Skin of body (tissue), 3 donors: ENCODE measurements at places on chromosomes 4 and X. TPM values are rescaled to one million over a fixed set of nuclear protein-coding genes. Genes with fewer than 3 reads are reported as not detected.

CLTRN gene
- total RNA-seq = 0.69 TPM

CHRDL1 gene
- total RNA-seq = 13.4 TPM

OCRL gene
- 14.8 TPM for total RNA-seq

FGF16 gene
- 0.49 TPM for total RNA-seq

TAF9B gene
- total RNA-seq = 22.4 TPM

RBM47 gene
- 16.3 TPM for total RNA-seq

SAGE1 gene
- total RNA-seq = not detected

TEX11 gene
- not detected for total RNA-seq

GAB3 gene
- 4.5 TPM for total RNA-seq

YY2 gene
- total RNA-seq = 2.5 TPM

ENAM gene
- total RNA-seq = 0.69 TPM

DNA sequence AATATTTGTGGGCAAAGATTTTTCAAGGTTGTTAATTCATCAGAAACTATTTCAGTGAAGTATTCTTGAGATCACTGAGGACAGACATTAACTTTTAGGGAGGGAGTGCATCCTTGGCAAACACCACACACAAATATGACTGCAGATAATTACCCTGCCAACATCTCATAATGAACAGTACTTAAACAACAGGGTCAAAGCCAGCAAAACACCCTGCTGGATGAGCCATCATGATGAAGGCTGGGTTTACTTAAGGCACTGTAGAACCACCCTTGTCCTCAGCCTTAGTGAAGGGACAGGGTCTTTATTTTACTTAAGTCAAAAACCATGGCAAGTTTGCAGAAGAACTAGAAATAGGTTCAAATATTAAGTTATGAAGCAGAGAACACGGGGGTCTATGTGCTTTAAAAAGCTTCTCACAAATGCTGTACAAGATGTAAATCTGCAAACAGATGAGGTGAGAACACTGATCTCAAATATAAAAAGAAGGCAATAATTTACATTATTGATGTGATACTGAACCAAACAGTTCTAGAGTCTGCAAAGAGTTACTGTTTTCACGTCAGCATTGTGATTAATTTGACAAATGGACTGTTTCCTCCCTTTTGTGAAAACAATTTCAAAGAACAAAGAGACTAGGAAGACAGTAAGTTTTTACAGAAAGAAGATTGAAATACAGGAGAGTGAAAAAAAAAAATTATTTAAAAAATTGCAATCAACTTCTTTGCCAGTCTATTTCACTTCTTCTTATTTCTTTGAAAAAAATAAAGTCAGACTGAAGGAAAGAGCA is 28.2 kb downstream of the TAPT1 start:
- no peak for DNase-seq

- no peak for DNase-seq
Observed at GRCh38 chrX:149831473-149831872, 49.5 kb upstream of the MAGEA8 start.

- DNase-seq = no peak
Observed at GRCh38 chrX:42422961-42423360, 355.0 kb downstream of the PPP1R2C start.

DNA sequence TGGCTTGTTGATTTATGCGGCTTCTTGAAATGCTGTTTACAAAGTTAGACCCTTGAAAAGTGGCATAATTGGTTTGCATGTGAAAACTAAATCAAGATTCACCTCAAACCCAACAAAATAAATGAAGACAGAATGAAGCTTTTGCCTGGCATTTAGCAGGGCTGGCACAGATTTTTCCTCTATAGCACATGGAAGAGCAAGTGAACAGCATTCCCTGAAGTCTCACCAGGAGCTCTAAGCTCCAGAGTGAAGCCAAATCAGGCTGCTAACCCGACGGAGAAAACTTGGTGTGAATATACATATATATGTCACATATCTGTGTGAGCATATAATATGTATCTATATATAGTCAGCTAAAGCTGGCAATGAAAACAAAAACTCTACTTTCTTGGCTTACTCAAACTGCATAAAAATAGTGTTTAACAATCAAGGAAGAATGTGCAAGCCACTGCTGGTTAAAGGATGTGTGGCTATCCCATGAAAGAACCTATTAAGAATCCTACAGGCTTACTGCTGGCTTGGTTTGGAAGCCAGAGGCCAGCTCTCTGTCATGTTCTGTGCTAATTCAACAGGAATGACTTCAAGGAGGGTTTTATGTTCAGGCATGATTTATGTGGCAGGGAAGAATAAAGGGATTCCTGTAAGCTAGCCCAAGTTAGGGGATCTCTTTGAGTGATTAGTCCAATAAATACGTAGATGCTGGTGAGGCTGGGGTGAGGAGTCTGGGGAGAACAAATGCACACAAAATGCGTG is 69.9 kb downstream of the MFAP3L start:
- DNase-seq = no peak

DNA sequence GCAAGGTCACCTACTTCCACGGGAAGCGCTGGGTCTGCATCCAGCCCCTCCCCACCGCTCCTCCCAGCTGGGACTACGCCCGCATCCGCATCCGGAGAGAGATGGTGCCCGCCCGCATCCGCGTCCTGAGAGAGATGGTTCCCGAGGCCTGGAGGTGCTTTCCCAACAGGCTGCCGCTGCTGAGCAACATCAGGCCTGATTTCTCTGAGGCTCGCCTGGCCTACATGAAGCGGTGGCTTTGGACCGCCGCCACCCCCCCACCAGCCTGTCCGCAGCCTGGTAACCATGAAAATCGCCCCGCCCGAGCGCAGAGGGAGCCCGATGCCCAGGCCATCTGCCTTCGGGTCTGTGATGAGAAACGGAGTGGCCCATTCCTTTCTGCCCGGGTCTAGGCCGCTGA is 18.1 kb downstream of the CLTRN start:
- no peak for DNase-seq

GRCh38 chrX:790041-790506 is 159.5 kb downstream of the SHOX start:
- DNase-seq = no peak

GRCh38 chrX:107936434-107936730 is 45.8 kb downstream of the TEX13B start:
- DNase-seq = no peak

DNA sequence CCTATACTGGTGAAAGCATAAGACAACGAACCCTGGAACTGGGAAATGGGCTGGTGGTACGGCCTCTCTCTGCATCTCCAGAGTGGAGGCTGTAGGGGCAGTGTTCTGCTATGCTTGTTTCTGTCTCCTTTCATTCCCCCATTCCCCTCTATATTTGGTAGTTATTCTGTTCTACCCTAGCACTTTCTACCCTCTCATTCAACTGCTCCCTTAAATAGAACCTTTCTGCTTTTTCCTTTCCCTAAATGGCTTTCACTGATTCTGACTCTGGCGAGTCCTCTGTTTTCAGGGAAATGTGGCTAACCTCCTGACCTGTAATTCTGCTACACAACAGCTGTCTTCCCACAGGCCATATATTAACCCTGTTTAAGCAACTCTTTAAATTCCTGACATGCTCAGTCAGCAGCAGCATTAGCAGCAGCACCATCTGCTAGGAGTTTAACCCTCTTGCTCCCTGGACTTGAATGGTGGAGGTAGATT is 94.2 kb downstream of the CXCL13 start:
- peak; percentile 48 for DNase-seq

DNA sequence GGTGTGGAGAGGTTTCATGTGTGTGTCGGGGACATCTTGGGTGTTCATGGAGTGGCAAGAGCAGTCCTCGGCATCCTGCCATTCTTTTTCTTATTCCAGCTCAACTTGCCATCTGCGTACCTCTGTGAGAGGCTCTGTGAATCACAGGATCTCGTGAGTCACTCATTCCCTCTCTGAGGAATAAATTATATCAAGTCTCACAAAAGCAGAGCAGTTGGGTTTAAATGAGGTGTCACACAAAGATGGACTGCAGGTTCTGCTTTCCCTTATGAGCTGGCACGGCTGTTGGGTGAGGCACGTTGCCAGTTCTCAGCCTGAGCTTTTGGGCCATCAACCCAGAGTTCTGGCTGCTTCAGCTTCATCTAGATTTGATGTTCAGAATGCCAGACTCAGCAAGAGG is 6.8 kb upstream of the OCIAD2 start:
- DNase-seq = no peak

DNA sequence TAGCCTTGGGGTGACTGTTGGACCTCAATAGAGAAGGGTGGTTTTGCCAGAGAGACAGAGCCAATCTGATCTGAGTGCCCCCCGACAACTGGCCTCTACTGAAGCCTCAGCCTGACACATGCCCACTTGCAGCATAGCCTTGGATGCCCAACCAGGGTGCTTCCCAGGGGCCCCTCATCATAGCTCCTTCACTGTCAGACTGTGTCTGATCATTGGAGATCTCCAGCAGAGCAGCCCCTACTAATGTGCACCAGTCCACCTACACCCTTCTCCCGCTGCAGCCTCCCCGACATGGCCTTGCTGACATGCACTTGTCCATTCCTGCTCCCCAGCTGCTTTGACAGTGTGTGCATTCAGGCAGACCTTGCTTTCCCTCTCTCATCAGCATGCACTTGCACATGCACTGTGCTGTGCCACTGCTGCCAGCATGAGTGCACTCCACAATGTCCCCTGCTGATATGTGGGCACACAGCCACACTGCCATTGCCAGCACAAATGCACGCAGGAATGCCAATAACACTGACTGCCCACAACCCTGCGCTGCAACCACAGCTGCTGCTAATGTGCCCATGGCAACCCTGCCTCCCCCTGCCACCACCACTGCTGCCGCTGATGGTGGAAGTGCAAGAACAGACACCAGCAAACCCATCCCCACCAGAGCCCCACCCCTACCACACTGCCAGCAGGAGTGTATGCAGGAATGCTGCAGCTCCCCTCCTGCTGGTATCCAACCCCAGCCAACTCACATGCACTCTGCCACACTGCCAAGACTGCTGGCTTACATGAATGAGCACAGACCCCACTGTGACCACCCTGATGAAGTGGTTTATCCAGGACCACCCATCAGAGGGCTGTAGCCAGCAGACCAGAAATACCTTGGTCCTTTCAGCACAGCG is 68.1 kb upstream of the ZMAT1 start:
- no peak for DNase-seq

DNA sequence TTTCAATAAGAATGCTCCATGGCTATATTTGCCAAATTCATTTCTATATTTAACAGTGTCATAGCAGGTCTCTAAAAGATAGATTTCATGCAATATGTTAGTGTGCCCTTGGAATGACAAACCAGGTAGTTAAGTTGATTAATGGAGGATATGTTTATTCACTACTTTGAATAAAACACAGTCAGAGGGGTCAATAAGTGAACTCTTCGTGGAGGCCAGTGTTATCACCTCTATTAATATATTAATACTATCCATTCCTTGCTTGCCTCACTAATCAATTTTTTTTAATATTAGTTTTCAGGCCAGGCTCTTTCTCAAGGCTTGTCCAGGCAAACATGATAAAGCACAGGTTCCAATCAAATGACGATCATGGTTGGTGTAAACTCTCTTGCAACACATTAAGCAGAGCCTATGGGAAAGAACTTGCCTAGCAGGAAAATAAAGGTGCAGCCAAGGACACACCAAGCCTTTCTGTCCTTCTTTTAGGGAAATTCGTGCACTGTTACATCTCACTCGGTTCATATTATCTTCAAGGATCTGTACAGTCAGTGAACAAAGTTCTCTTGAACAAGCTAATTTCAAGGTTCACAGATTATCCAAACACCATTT is 144.7 kb downstream of the DCK start:
- no peak for DNase-seq

DNA sequence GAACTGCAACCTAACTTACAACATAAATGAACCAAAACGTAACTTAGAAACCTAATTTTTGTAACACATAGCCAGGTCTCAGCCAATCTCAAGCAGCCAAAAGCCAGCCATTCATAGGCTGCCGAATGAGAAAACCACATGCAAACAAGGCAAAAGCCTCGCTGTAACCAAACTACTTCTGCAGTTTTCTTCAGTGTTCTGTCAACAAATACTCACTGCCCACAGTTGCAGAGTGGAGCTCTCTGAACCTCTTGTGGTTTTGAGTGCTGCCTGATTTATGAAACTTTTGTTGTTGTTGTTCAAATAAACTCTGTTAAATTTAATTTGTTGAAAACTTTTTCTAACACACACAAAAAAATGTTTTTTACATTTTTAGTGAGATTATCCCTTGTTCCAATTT is 251.2 kb downstream of the PAPSS1 start:
- DNase-seq = no peak

DNA sequence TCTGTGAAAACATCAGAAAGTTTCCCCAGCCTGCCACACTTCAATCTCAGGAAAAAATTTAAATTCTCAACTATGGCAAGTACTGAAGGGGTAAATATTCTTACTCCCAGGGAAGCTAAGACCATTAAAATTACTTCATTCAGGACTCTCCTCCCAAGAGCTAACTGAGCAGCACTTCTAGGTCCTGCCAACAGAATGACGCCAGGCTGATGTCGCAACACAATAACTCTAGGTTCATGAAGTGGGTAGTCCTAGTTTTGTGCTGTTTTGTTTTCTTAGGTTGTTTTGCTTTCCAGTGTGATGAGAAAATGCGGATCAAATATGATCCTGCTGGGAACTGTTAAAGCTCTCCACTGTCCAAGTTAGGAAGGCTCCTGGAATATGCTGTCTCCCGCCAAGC is 180.0 kb downstream of the NKX6-1 start:
- DNase-seq = peak; percentile 5

GRCh38 chr4:97496298-97496873 is 646.9 kb downstream of the STPG2 start:
- DNase-seq = no peak

DNA sequence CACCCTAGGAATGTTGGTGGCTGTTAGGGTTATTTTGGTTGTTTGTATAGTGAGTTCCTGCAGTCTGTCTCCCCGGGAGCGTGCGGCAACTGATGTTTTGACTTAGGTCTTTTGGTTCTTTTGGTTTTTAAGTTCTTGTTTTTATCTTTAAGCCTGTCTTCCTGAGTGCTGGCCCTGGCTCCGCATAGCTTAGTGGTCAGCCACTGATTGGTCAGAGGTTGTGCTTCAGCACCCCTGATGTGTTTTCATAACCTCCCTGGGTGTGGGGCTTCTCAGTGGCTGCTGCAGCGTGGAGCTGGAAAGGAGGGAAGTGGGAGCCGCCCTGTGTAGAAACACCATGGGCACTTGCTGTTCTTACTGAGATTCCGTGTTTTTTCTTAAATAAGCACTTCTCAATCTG is 5.1 kb downstream of the PIGG start:
- no peak for DNase-seq
